ENCODE measurements at places on chromosomes 13 and 19. TPM values are rescaled to one million over a fixed set of nuclear protein-coding genes. Genes with fewer than 3 reads are reported as not detected.

- DNase-seq = no peak
Observed at GRCh38 chr19:6596621-6597020, 5.7 kb upstream of the CD70 start.

The POLR1D gene
- total RNA-seq = 130 TPM

DNA sequence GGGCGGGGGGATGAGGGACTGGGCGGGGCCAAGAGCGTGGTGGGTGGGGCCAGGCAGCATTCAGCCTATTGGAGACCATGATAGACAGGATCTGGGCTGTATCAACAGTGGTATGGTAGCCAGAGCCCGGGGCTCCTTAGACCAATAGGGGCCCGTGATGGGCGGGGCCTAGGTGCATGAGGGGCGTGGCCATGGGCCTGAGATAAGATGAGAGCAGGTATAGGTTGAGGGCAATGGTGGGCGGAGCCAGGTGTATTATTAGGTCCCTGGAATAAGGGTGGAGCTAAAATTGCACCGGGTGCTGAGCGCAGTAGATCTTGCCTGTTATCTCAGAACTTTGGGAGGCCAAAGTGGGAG, 5.3 kb downstream of the ABCA7 start:
- peak; percentile 70 for DNase-seq

GRCh38 chr13:60583911-60584753, 187.1 kb downstream of the TDRD3 start:
- no peak for DNase-seq

- peak; percentile 37 for DNase-seq
Observed at GRCh38 chr13:43786766-43787517, at the start of gene ENOX1. Gene ENOX1 (minus strand): TSS chr13:43786972.

- DNase-seq = no peak
Observed at GRCh38 chr13:43583321-43583720, 203.5 kb downstream of the ENOX1 start.

Measured in B cell (primary cell).